Sigmoid colon (tissue), 7 donors: ENCODE measurements at places on chromosomes 2 and 18. TPM values are rescaled to one million over a fixed set of nuclear protein-coding genes. Genes with fewer than 3 reads are reported as not detected.

Gene TRIM43
- not detected for total RNA-seq

Gene CNGA3
- total RNA-seq, result 8.6 TPM

Gene HOXD13
- 18.7 TPM for total RNA-seq

Gene POTEJ
- total RNA-seq, result not detected

Gene KCNIP3
- total RNA-seq, result 11.8 TPM
